RPMI7951 (cell line): ENCODE measurements at places on chromosomes 2 and 18.
A peak's percentile ranks its signal among the peaks of the same experiment; 100 is the strongest.

DNA sequence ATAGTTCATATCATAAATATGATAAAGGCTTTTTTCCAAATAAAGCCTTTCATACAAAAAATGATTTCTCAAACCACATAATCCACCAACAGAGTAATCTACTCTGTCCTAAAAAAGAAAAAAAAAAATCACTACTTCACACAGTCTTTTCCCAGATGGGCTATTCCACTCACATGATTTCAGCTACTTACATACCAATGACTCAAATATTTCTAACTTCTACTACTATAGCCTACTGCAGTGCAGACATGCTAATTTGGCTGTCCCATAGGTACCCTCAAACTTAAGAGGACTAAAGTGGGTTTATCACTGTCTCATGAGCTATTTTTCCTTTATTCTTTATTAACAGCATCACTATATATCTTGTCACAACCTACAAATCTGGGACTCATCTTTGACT, 57.4 kb downstream of the SLC66A3 start:
- no peak for DNase-seq

DNA sequence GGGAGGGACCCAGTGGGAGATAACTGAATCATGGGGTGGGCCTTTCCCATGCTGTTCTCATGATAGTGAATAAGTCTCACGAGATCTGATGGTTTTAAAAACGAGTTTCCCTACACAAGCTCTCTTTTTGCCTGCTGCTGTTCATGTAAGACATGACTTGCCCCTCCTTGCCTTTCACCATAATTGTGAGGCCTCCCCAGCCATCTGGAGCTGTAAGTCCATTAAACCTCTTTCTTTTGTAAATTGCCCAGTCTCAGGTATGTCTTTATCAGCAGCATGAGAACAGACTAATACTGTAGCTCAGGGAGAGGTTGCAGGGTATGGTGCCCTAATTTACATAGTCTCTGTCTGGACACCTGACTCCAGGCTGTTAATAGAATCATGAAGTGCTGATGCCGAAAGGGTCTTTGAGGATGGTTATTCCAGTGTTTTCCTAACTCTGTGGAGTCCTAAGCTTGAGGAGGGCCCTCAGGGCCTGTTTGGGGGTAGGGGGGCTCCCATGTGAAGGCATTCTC, 343.2 kb downstream of the ALK start:
- DNase-seq, result no peak

- DNase-seq, result peak; percentile 65
Measured at GRCh38 chr18:42113529-42114191, 158.6 kb downstream of the PIK3C3 start.

GRCh38 chr2:227782804-227783203, 30.8 kb upstream of the CCL20 start:
- DNase-seq, result no peak

DNA sequence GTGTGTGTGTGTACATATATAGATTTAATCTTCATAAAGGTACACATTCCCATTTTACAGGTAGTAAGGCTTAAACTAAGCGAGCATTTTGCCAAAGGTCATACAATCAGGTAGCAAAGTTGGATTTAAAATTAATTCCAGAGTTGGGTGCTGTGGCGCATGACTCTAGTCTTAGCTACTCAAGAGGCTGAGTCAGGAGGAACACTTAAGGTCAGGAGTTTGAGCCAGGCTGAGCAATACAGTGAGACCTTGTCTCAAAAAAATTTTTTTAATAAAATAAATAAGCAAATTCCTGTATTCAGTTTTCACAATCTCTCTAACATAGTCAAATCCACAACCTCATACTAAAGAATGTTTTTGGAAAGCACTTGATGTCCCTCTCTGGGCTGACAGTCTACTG, 111.5 kb upstream of the LDLRAD4 start:
- no peak for DNase-seq

DNA sequence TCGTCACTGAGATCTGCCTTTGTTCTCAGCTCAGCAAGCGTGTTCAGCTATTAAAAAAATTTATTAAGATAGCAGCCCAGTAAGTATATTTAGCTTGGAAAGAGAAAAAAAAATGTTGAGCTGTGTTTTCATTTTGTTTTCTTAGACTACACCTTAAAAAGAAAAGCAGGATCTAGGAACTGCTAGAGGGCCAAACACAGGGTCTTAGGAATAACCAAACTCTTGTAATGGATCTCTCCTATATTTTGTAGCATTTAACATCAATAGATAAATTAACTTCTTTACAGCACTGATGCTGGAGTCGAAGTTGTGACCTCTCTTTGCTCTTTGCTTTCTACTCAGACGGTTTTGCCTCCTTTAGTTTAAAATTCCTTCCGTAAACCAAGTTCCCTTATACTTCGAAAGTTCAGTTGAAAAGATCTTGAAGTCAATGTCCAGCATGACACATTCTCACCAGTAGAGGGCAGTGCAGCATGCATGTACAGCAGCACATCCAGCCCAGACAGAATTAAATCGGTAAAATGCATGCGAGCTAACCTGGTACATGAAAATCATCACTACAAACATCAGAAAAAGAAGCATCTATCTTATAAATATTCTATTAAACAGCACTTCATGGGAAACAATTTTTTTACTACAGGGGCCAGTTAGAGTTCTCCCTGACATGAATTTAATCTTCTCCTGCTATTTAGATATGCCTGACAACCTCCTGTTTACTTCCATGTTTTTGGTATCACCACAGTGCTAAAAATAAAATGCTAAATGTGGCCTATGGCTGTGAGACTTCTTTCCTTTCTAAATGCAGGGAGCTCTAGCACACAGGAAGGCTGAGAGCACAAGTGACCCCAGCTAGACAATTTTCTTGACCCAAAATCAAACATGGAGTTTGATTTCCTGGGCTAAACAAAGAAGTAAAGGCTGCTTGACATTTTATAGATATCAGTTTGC, 48.2 kb upstream of the MAP3K20 start:
- DNase-seq, result peak; percentile 78
